ENCODE measurements at places on chromosomes 6 and 20.
A peak's percentile ranks its signal among the peaks of the same experiment; 100 is the strongest.

DNA sequence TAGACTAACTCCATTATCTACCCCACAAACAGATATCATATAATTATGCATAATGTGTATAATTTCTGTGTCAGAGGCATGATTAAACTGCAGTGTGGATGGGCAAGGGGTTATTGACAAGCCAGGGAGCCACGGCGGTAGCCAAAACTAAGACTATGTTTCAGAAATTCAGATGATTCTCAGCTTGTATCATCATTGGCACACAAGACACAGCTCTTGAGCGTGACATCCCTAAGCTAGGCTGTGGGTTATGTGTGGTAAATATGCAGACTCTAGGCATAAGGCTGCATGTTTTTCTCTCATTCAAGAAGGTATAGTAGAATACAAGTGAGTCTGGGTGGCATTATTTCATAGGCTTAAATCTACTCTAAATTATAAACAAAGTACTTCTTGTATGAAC, 154.3 kb downstream of the KLHL32 start:
- DNase-seq, result no peak

DNA sequence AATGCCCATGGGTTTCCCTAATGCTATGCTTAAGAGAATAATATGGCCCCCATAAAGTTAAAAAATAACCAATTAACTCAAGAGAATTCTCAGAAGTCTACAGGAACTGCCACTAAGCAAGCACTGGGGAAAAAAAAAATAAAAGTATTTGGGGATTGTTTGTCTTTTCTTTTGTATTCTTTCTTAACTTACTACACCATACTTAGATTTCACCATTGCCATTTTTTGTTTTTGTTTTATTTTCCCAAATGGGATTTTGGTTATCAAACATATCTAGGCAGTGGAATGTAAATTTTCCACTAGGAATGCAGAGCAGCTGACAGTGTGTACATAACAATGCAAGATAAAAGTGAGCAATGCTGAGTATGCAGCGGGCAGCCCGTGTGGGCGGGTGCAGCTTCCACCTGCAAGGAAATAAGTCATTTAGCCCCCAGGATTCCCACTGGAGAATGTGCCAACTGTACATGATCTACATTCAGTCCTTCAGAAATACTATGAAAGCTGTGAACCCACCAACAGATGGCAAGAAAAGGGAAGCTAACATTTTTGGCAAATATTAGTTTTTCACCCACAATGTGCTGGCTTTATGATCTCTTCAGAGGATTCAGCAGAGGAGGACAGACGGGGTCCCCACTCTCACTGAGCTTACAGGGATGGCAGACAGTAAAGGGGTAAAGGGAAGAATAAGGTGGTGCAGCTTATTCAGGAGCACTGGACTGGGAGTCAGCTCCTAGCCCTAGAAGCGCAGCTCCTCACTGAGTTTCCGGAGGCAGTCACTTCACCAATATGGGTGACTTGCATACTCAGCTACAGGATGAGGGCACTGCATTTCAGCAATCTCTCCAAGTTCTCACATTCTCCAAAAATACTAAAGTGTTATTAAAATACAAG, 44.4 kb downstream of the DCDC2 start:
- DNase-seq, result no peak

DNA sequence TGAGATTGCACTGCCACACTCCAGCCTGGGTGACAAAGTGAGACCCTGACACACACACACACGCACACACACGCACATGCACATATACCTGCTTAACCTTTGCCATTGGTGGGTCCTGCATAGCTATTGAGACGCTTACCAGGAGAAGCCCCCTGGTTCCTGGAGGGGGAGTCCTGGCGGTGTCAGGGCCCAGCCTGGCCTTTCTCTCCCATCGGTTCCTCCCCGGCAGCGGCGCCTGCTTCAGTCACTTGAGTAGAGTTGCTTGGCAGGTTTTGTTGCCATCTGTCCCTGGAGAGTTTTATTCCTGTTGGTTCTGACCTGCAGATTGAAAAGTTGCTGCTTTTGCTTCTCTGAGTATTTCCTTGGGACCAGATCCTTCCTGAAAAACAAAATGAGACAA, 20.6 kb upstream of the FAM209A start:
- DNase-seq, result no peak

- no peak for DNase-seq
Measured at GRCh38 chr20:7889736-7890135, 50.5 kb downstream of the HAO1 start.

DNA sequence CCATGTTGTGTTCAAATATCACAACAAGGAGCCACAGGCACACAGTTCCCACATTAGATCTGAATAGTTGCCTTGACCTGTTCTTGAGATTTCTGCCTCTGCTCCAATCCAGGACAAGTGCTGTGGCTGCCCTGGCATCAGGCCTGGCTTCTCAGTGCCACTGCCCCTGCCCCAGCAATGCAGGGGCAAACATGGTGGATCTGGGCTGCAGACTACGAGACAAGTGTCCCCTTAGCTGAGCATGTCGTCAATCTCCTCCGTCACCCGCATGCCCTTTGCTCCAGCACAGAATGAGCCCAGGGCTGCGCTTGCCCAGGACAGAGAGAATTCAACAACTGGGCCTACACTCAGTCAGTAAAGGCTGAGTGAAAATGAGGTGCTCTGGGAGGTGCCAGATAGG, 201.6 kb downstream of the SYNDIG1 start:
- DNase-seq, result no peak

- DNase-seq, result peak; percentile 93
Measured at GRCh38 chr6:27592481-27593199, 119.7 kb upstream of the ZNF184 start.

- no peak for DNase-seq
Measured at GRCh38 chr20:51023617-51024155, 779 bp upstream of the KCNG1 start.

GRCh38 chr20:23697947-23698346, 9.1 kb upstream of the CST4 start:
- no peak for DNase-seq

- DNase-seq, result peak; percentile 93
Measured at GRCh38 chr6:116447496-116448011, 13.6 kb upstream of the CALHM6 start.

- no peak for DNase-seq
Measured at GRCh38 chr20:12786276-12786675, 222.5 kb upstream of the SPTLC3 start.

GRCh38 chr20:59006864-59007664, at the start of gene CTSZ:
CTSZ (minus strand) TSS chr20:59007254; CDS start chr20:59007128, 126 bp downstream.
- DNase-seq, result no peak

- peak; percentile 57 for DNase-seq
Measured at GRCh38 chr6:138517635-138518034, 18.3 kb upstream of the NHSL1 start.

DNA sequence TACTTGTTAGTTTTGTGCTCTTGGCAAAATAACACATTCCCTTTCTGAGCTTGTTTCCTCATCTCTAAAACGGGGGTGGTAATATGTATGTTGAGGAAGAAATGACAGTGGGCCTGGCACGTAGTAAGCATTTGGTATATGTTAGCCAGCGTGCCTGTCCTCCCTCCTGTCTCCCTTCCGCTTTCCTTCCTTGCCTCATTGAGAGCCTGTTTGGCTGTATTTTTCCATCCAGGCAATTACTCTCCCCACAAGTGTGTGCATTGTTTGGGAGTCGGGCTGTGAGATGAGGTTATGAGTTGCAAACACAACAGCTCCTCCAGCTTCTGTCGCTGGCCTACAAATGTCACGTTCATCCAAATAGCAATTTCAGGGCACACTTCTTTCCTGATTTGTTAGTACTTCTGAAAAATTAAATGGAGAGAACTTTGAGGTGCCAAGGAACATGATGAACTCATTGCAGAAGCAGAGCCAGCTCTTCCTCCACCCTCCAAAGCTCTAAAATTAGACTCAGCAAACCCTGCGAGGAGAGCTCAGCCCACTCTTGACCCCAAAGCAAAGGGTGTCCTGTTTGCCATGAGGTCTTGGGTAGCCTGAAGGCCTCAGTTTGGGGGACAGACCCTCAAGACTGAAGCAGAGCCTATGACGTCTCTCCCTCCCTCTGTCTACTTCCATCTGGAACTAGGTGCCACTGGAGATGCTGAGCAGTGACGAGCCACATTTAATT, 50.7 kb upstream of the TOX2 start:
- no peak for DNase-seq

DNA sequence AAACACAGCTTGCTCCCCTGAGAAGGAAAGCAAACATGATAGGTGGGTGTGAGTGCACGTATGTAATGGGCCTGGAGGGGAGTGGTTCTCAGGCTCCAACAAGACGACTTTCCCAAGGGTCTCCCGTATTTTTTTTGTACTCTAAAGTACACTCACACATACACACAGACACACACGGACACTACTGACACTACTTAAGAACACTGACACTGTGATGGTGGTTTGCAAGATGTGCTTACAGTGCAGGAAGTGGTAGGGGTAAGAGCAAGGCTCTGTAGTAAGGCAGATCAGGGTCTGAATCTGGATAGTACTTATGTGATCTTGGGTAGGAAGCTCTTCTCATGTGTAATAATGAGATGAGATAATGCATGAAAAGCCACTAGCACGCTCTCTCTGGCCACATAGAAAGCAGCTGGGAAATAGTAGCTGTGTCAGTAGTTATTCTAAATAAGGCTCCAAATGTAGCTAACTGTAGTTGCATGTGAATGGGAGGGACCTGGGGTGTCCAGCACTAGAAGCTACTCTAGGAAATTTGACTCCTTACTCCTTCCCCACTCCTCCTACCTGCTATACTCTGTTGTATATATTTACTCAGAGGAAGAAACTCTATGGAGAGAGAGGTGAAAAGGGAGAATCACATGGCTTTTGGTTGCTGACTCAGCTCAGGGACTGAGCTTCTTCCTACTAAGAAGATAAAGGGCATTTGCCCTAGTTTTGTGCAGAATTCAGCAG, 8.4 kb upstream of the ZBTB24 start:
- no peak for DNase-seq

DNA sequence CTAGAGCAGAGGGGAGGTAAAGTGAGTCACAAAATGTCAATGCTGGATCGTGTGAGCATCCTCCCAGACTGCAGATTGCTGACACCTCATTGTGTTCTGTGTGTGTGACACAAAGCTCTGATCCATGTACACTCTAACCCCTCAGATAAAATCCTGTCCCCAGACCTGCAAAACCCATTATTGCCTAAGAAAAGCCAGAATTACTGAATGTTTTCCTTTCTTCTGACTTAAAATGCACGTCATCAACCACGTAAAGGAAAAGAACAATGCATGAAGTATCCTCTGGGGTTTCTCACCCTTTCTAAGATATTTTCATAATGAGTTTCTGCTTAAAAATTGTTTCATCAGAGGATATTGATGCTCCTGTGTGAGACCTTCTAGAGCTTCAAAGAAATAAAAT, 218.0 kb upstream of the PREP start:
- no peak for DNase-seq

DNA sequence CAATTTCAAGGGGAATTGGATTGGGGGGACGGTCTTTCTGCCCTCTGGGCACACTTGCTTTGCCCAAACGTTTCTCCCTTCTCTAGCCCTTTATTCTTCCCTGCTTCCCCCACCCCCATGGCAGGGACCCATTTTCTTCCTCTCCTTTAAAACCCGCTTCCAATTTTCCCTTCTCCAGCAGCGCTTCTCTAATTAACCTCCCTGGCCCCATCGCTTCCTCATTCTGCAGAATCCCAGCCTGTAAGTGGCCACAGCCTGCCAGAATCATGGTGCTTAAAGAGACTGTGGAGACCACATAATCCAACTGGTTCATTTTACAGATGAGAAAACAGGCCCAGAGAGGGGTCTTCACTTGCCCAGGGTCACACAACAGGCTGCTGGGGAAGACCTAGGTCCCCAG, 61.4 kb downstream of the CPNE5 start:
- no peak for DNase-seq

- DNase-seq, result peak; percentile 29
Measured at GRCh38 chr6:105374010-105374420, 28.9 kb downstream of the PREP start.

DNA sequence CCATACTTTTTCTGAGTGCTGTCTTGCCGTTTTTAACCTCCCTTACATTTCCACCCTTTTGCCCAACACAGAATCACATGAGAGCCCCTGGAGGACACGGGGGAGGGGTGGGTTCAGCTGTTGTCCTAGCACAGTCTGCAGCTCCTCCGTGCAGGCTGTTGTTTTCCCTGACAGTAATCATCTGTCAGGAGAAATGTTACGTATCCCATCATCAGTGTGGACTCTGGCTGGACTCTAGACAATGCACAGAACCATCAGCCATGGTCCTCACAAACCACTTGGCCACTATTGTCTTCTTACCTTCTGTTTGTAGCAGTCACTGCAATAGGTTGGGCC, 92.1 kb downstream of the RIN2 start:
- no peak for DNase-seq

DNA sequence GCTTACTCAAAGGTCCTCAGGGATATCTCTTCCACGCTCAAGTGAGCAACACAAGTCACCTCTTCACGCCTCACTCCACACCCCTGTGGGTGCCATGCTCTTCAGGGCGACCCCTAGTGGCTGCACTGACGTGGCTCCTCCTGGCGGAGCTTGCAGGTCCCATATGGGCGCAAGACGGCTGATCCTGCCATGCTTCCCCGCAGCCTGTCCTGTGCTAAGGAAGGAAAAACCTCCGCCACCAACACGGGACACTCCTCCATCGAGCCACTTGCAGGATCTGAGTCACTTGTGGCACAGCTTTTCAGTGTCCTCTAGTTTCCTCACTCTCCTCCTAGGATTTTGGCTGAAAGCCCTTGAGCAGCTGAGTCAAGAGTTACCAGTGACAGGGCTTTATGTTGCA, 90.7 kb downstream of the KHDC1L start:
- peak; percentile 12 for DNase-seq

- no peak for DNase-seq
Measured at GRCh38 chr20:16517946-16518783, 55.1 kb downstream of the KIF16B start.

- DNase-seq, result no peak
Measured at GRCh38 chr6:135121434-135121833, 59.7 kb upstream of the MYB start.

DNA sequence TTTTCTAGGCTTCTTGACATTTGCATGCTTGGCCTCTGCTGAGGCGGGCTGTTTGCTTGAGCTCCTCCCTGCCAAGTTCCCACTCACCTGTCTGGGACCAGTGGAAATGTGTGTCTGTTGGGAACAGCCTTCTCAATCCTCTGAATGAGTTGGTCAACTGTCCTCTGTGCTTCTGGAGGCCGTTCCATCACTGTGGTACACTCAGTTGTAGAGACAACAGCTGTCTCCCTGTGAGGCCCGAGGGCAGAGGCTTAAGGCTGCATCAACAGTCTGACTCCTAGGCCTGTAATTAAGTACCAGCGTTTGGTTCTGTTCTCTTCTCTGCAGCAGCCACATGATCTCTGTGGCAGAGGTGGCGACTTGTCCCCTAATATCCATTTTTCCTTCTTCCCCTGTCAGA, 110.9 kb downstream of the CDC5L start:
- DNase-seq, result no peak
